ENCODE measurements at places on chromosomes 13 and 19.

DNA sequence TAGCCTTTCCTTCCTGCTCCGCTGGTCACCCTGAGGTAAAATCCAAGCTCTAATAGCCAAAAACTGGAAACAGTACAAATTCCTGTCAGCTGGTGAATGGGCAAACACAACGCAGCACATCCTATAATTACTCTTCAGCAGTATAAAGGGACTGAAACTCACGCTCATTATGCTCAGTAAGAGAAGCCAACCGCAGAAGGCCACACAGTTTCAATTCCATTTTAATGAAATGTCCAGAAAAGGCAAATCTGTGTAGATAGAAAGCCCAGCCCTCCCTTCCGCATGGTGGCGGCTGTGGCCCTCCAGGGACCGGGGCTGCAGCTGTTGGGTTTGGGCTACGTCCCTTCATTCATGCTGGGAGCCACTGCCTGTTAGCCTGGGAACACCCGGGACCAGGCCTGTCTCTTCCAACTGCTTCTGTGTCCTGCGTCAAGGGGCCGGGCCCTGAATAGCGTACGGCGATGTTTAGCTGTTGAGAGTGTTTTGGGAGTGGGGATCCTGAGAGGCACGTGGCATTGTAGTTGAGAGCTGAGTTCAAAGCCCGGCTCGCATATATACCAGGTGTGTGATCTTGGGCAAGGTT, 23.5 kb downstream of the NKPD1 start:
- no peak for DNase-seq

- DNase-seq: no peak
These were observed 44.9 kb upstream of the NBEA start for GRCh38 chr13:34897220-34897619.

GRCh38 chr13:33645591-33646554, 172.1 kb upstream of the RFC3 start:
- DNase-seq: no peak

DNA sequence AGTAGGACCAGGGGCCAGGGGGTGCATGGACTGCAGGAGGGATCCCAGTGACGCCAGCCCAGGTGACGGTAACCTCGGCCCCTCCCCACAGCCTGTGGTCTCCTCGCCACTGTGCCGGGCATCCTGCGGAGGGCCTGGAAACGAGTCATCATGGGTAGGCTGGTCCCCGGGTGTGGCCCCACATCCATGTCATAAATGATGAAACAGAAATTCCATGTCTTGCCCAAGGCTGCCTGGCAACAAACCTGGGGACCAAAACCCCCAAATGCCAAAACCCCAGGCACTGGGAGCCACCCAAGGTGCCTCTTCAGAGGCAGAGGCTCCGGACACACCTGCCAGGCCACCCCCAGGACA, 20.9 kb downstream of the MAP2K2 start:
- no peak for DNase-seq

DNA sequence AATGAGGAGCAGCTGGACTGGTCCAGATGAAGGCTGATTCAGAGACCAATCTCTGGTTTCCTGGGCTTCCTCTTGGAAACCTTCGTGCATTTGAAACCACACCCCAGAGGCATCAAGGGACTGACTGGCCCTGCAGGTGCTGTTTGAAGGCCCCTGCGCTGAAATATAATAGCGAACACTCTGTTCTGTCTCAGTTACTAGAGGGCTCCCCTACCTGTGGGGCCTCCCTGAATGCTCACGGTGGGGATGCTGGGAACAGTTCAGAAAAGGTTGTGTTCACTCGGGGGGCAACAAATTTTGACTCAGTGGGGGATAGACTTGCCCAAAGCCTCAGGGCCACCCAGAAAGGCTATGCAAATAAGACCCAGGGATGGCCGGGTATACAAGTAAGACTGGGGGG, 6.4 kb downstream of the CCDC8 start:
- no peak for DNase-seq

DNA sequence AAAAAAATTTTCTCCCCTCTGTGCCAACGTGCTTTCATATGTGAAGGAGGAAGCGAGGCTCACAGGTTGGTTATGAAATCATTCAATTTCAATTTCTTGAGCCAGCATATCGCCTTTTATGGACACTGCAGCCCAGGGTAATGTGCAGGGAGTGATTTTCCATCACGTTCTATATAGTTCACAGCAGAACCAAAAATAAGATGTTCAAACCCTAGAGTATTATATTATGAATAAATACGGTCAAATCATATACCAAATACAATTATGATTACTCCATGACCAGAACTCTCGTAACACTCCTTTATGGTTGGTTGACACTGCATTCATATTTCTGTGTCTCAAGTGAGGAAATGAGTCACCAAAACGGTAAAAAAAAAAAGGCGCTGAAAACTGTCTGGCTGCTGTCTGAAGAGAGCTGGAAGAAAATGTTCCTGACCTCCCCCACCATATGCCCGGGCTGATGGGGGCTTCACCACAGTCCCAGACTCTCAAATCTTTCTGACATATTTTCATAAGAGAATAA, 75.8 kb upstream of the UBAC2 start:
- DNase-seq: peak; percentile 24

DNA sequence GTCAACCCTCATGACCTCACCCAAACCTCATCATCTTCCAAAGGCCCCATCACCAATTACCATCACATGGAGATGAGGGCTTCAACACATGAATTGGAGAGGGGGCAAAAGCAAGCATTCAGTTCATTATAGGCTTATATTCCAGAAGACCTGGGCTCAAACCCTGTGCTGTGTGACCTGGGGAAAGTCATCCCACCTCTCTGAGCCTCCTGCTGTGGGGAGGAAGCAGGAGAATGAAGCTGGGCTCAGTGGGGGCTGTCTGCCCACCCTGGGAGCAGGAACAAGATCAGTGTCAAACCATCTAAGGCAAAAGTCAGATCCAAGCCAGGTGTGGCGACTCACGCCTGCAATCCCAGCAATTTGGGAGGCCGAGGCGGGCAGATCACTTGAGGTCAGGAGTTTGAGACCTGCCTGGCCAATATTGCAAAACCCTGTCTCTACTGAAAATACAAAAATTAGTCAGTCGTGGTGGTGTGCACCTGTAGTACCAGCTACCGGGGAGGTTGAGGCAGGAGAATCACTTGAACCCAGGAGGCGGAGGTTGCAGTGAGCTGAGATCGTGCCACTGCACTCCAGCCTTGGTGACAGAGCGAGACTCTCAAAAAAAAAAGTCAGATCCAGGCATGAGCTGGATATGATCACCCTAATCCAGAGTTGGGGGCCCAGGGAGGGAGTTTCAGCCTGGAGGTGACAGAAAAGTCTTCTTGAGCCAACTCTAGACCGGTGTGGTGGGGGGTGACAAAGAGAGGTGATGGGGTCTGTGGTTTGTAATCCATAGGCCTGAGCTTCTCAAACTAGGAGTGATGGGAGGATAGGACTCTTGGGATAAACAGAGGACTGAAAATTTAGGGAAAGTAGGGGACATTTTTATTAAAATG, 1.6 kb upstream of the TPM4 start:
- DNase-seq: no peak

GRCh38 chr13:42615691-42616090, 41.7 kb downstream of the TNFSF11 start:
- DNase-seq: no peak

GRCh38 chr19:21109116-21109515, 27.1 kb downstream of the ZNF714 start:
- DNase-seq: no peak
